ENCODE measurements at places on chromosomes 4 and X. TPM values are rescaled to one million over a fixed set of nuclear protein-coding genes. Genes with fewer than 3 reads are reported as not detected.

The EXOC1L gene
- total RNA-seq = not detected

The CCNB3 gene
- total RNA-seq = 1.9 TPM

The LAS1L gene
- total RNA-seq = 46.3 TPM

The NPY2R gene
- not detected for total RNA-seq

The EPGN gene
- not detected for total RNA-seq

The GASK1B gene
- total RNA-seq = not detected

The PLP2 gene
- 126 TPM for total RNA-seq

The SRD5A3 gene
- 18.3 TPM for total RNA-seq

The RLIM gene
- total RNA-seq = 37.7 TPM

The FAM241A gene
- total RNA-seq = 4.8 TPM

The RASGEF1B gene
- total RNA-seq = not detected

The CFI gene
- 0.08 TPM for total RNA-seq

The OTC gene
- not detected for total RNA-seq

The GYPE gene
- not detected for total RNA-seq

The PTCHD1 gene
- 0.53 TPM for total RNA-seq

The H2BW1 gene
- total RNA-seq = not detected

The GPAT3 gene
- total RNA-seq = 121 TPM

GRCh38 chr4:118340109-118340508 lies 12.7 kb downstream of the PRSS12 start:
- DNase-seq = no peak

GRCh38 chrX:105876658-105877057 lies 54.3 kb downstream of the NRK start:
- DNase-seq = no peak

GRCh38 chr4:81408341-81408740 lies 63.4 kb downstream of the RASGEF1B start:
- no peak for DNase-seq

DNA sequence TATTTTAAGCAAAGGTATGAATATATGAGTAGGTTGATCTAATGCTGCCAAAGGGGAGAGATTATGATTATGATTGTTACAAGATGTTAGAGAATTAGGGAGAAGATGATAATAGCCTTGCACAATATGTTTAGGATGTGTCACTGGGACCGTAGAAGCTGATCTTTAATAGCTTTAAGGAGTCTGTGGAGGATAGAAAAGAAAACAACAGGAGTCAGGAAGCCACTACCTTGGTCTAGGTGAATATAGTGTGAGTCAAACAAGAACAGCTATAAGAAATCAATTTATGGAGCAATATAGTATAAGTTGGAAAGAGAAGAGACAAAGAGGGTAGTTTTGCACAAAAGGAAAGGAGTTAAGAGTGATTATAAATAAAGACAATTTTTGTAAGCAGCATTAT lies 232.7 kb downstream of the FSTL5 start:
- no peak for DNase-seq

- no peak for DNase-seq
Observed at GRCh38 chr4:166501941-166502382, 628.9 kb downstream of the TLL1 start.

- peak; percentile 79 for DNase-seq
Observed at GRCh38 chr4:159012381-159012780, 90.5 kb upstream of the RAPGEF2 start.

GRCh38 chr4:152094970-152095700 lies 334.3 kb upstream of the GATB start:
- peak; percentile 62 for DNase-seq

GRCh38 chrX:121456315-121456714 lies 408.9 kb downstream of the GLUD2 start:
- no peak for DNase-seq

GRCh38 chr4:110902500-110902899 lies 279.6 kb upstream of the PITX2 start:
- DNase-seq = no peak

DNA sequence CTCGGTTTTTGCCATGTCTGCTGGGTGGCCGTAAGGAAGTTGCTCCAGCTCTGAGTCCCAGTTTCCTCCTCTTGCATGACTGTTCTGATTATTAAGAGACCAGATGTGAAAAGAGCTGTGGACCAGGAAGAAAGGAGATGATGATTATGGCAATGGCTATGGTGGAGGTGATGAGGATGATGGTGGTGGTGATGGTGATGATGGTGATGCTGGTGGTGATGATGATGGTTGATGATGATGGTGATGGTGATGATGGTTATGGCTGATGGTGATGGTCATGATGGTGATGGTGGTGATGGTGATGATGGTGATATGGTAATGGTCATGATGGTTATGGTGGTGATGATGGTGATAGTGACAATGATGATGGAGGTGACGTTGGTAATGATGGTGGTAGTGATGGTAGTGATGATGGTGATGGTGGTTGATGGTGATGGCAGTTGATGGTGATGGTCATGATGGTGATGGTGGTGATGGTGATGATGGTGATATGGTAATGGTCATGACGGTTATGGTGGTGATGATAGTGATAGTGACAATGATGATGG lies 107.8 kb upstream of the NKX1-1 start:
- DNase-seq = no peak

DNA sequence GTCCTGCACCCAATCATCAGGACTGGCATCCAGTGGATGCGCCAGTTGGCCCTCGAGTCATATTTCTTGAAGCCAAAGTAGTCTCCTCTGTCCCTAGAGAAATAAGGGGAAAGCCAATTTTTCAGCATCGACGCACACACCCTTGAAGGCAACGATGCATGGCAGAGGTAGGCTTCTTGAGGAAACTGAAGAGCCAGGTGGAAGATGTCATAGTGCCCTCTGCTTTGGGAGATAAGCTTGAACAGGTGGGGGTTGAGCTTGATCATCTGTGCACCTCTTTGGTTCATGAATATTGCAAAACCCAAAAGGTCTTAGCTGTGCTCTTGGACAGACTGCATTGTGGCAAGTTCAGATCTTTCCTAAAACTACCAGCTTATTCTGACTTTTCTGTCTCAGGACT lies 34.6 kb upstream of the WDR1 start:
- no peak for DNase-seq

- DNase-seq = no peak
Observed at GRCh38 chrX:153884136-153884535, 1.8 kb downstream of the L1CAM start.

DNA sequence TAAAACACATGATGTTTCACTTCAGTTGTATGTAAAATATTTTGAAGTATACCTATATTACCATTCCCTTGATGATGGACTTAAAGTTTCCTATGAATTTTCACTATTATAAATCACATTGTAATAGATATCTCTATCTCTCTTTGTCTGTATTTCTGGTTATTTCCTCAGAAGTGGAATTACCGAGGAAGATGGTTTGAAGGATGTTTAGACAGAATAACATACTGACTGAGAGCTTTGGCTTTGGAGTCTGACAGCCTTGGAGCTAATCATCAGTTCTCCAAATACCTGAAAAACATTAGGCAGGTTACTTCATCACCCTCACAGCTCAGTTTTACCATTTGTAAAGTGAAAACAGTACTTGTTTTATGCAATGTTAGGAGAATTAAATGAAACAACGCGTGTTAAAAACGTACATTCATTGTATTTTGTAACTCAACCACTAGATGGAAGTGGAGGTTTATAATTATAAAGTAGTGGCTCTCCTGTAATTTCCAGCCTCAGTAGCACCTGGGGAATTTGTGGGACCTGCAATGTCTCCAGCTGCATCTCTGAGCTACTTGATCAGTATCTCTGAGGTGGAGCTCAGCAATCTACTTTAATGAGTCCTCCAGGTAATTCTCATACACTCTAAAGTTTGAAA lies 14.3 kb downstream of the JCHAIN start:
- peak; percentile 37 for DNase-seq

DNA sequence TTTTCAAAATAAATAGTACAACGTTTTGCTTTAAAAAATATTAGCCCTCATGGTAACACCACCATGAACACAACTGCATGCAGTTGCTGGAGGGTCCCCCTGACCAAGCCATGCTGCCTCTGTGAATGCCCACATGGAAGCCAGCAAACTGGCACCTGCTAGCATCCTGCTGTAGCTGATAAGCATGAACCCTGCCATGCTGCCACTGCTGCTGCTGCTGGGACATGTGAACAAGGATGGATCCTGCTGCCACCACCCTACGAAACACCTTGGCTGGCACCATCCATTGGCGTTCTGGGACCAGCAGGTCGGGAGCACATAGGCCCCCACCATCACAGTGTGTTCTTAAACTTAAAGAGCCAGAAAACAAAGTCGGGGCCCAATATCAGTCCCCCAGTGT lies 83.9 kb downstream of the SATL1 start:
- DNase-seq = no peak

GRCh38 chr4:150130933-150131332 lies 52.7 kb downstream of the DCLK2 start:
- DNase-seq = peak; percentile 23

- DNase-seq = peak; percentile 50
Observed at GRCh38 chr4:75545526-75545925, 10.3 kb upstream of the ODAPH start.

GRCh38 chr4:75598390-75598789 lies 31.9 kb downstream of the CDKL2 start:
- DNase-seq = peak; percentile 57

DNA sequence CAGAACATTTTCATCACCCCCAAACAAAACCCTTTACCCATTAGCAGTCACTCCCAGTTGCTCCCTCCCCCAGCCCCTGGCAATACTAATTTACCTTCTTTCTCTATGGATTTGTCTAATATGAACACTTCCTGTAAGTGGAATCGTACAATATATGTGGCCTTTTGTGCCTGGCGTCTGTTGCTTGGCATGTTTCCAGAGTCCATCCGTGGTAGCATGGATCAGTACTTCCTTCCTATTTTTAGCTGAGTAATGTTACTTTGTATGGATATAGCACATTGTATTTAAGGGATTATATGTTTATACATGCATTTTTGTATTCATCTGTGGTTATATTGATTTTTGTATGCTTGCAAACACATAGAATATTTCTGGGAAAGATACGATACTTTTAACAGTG lies 48.2 kb downstream of the PPEF1 start:
- no peak for DNase-seq

GRCh38 chr4:119139311-119139710 lies 3.7 kb downstream of the MYOZ2 start:
- no peak for DNase-seq

GRCh38 chr4:172543249-172543648 lies 625.4 kb upstream of the GALNT7 start:
- no peak for DNase-seq

GRCh38 chr4:112557676-112558411 lies 41.9 kb upstream of the NEUROG2 start:
- DNase-seq = no peak

DNA sequence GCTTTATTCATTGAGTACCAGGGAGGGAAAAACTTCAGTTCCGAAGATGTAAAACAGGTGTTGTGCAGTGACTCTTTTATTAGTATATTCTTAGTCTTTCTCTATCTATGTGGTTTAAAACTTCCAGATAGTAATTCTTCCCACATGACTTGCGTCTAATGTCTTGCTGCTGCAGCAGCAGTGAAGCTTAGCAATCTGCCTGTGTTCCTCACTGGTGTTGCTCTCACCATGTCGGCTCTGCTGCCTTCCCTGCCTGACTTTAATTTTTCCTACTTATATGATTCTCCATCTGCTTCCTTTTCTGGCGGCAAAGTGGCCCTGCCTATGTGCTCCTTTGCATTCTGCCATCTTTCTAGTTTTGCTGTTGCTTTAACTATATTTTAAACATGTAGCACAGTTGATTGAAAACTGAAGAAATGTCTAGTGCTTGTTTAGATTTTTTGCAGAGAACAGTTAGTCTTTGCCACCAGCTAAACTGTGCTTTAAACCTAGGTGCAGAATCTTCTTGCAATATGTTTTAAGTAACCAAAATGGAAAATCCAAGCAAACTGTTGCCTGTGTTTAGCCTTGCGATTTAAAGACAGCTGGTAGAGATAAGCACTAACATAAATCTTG lies 1934.2 kb upstream of the IGFBP7 start:
- no peak for DNase-seq

DNA sequence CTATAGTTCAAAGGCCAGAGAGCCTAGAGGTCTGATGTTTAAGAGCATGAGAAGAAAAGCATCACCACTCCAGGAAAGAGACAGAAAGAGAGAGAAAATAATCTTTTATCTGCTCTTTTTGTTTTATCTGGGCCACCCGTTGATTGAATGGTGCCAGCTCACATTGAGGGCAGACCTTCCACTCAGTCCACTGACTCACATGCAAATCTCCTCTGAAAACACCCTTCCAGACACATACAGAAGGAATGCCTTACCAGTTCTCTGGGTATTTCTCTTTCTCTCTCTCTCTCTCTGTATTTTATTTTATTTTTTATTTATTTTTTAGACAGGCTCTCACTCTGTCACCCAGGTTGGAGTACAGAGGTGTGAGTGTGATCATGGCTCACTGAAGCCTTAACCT lies 252.5 kb downstream of the DTHD1 start:
- peak; percentile 13 for DNase-seq

GRCh38 chrX:150887906-150888465 lies 10.5 kb downstream of the CD99L2 start:
- peak; percentile 44 for DNase-seq

- peak; percentile 96 for DNase-seq
Observed at GRCh38 chr4:121823505-121824170, at the start of gene CCNA2. Gene CCNA2 (minus strand): TSS chr4:121823883. CDS start chr4:121823628, 255 bp downstream.

DNA sequence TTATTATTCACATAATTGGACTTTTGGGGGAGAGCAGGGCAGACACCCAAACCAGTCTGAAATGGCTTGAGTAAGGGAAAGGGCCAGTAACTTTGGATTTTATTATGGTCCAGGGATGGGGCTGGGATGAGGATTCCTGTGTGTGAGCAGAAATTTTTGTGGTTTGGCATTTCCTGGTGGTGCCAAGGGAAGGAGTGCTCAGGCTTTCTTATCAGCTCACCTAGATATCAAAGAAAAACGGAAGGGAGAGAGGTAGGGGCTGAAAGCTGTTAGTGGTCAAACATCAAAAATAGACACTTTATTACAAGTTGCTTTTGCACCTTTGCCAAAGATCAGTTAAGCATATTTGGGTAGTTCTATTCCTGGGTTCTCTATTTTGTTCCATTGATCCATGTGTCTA lies 128.5 kb upstream of the DIPK2B start:
- DNase-seq = peak; percentile 61

DNA sequence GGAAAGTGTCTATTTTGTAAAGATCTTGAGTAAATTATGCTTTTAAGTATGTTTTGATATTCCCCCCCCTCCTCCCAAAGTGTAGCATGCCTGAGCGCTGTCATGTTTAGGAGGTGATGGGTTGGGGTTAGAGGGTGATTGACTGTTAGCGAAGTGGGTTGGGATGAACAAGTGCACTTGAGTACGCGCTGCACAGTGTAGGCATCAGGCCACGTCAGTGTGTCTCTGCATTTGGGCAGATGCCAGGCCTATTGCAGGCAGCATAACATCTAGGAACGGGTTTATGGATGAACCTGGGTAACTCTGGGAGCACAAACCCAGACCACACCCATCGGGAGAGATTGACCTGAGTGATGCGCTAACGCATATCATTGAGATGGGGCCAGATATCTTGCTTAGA lies 111.2 kb downstream of the TBL1X start:
- DNase-seq = no peak

- DNase-seq = no peak
Observed at GRCh38 chr4:24877868-24878635, 34.8 kb downstream of the CCDC149 start.

GRCh38 chr4:125703443-125703842 lies 388.7 kb downstream of the FAT4 start:
- peak; percentile 37 for DNase-seq
